ENCODE measurements at places on chromosomes 5 and 9. TPM values are rescaled to one million over a fixed set of nuclear protein-coding genes. Genes with fewer than 3 reads are reported as not detected.

- DNase-seq, result no peak
These were observed 308.6 kb downstream of the ADAMTS6 start for GRCh38 chr5:65173130-65173525.

DNA sequence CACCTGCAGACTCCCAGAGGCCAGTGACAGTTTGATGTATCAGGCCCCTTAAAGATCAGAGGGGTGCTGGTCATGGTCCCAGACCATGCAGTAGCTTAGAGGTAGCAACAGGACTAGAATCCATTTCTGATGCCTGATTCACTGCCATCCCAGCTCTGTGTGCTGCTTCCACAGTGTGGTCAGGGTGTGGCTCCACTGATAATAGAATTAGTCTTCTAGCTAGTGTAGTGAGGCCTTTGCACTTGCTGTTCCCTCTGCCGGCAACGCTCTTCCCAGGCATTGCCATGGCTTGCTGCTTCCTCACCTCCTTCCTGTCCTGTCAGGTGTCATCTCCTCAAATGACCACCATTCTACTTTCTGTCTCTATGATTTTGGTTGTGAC is 15.8 kb downstream of the PPARGC1B start:
- DNase-seq, result no peak

UBE2R2 gene
- total RNA-seq, result 43.6 TPM

DNA sequence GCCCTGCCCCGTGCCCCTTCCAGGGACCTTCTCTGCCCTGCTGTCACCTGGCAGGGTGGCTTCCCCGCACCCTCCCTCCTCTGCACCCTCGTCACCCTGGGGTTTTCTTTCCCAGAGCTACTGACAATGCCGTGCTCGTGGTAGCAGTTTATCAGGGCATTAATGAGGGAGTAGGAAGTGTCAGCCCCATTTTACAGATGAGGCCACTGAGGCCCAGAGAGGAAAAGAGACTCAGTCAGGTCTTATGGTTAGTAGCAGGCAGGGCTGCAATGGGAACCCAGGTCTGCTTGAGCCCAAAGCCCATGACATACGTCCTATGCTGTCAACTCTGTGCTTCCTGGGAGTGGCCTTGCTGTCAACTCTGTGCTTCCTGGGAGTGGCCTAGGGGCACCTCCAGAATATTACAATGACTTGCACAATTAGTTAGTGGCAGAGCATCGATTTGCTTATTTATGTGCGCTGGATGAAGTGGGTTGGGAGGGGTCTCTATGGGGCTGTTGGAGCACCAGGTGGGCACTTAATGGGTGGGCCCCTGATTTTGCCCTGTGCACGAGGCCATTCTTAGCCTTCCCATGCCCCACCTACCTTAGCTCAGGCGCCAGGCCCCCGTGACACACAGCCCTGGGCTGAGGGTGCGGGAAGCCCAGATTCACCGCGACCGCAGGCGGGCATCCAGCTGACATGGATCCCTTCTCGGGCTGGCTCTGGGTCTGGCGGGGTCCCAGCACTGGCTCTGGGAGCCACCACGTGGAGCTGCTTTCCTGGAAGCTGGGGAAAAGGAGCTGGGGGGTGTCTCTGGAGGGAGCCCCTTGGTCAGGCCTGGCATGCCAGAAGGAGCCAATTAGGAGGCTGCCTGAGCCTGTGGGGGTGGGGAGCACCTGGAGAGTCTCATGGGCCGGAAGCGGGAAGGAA is 82.0 kb upstream of the ORM1 start:
- DNase-seq, result no peak

DNA sequence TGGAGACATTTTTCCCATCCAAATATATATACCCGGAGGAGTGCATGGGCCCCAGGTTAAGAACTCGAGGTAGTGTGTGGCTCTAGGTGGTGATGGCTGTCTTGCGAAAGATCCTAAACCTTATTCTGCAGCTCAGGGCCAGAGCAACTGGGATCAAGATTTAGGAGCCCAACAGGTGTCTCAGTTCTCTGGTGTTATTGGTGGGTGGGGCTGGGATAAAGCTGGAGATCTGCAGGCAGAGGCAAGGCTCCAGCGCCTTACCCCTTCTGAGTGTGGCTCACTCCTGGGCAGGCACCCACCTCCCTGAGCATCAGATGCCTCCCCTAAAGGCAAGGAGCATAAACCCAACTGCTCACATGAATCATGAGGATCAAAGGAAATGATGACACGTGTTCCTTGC is 11.2 kb downstream of the UBE2QL1 start:
- DNase-seq, result peak; percentile 47

DNA sequence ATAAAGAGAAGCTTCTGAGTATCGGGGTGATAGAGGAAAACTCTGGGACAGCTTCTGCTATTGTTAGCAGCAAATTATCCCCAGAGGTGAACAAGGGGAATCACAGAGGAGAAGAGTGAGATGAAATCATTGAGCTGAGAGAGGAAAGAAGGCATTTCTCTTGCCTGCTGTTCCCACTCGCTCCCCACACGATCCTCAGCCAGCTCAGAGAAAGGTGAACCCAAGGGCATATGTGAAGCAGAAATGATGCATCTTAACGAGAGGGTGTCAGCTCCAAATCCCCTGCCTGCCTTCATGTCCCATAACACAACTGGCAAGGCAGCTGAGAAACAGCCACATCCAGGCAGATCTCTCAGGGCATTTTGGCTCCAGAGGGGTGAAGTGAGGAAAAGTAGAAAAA is 111.6 kb downstream of the BRINP1 start:
- DNase-seq, result no peak

TMEM215 gene
- not detected for total RNA-seq

DNA sequence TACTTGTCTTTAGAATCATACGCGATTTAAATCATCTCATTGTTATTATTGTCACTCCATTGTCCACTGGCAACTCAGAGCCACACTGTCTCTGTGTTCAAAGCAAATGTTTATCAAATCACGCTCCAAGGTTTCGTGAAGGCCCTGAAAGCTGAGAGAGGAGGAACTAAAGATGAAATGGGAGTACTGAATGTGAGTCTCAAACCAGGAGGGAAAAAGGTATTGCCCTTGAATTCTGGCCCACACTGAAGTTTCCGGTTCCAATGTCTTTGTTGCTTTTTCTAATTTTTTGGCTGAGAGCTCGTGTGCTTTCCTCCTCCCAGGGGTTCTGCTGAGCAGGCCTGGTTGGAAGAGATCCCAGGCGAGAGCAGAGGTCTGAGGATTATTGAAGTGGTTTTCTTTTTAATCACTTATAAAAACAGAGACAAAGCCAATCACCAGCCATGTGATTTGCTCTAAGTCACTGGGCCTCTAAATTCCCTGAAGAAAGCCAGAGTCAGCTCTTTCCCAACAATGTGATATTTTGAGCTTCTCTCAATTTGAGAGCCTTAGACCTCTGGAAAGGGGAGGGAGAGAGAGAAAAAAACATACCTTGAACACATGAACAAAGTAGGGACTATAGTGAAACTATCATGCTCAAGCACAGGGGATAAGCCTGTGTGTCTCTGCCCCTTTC is 420.8 kb upstream of the GRAMD2B start:
- no peak for DNase-seq

ZNF367 gene
- 0.71 TPM for total RNA-seq

DNA sequence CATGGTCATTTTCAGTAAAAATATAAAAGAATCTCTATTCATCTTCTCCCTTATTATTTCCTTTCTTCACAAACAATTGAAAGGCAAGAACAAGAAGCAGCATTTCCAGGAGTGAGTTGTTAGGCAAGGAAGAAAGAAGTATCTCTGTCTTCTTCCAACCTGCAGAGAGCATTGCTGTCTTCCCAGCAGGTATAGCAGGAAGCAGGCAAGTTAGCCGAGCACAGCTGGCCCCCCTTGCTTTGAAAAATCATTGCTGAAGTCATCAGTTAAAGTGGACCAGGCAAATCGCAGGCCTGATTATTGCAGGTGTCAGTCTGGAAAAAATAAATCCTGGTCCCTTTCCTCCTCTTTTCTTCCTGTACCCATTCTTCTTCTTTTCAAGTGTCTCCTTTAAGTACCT is 353.1 kb upstream of the BRINP1 start:
- DNase-seq, result no peak

- no peak for DNase-seq
These were observed 276.6 kb downstream of the ASTN2 start for GRCh38 chr9:117138231-117138630.

GRCh38 chr9:23556459-23556858 is 269.6 kb downstream of the ELAVL2 start:
- no peak for DNase-seq

GFPT2 gene
- 187 TPM for total RNA-seq

GRCh38 chr9:122086873-122087272 is 6.2 kb downstream of the TTLL11 start:
- DNase-seq, result no peak

GRCh38 chr5:52999344-52999949 is 10.3 kb downstream of the ITGA2 start:
- no peak for DNase-seq

CCNG1 gene
- total RNA-seq, result 82.7 TPM

GRCh38 chr9:7778851-7779600 is 20.6 kb downstream of the DMAC1 start:
- no peak for DNase-seq

GRCh38 chr5:133054697-133055471 is 3.1 kb downstream of the HSPA4 start:
- DNase-seq, result no peak

PCDHB8 gene
- 2.4 TPM for total RNA-seq

- peak; percentile 93 for DNase-seq
These were observed at the start of gene DOCK8 for GRCh38 chr9:214648-215493. Gene DOCK8, plus strand, starts transcription at chr9:214865. Its CDS starts 112 bp downstream, at chr9:214977.

- DNase-seq, result no peak
These were observed 149.5 kb upstream of the PHYKPL start for GRCh38 chr5:178381921-178382695.

IL7R gene
- 5.2 TPM for total RNA-seq

GRCh38 chr9:125744616-125745015 is 2.6 kb upstream of the PBX3 start:
- DNase-seq, result no peak

GRCh38 chr9:16371306-16371705 is 499.2 kb downstream of the BNC2 start:
- DNase-seq, result no peak

HAPLN1 gene
- not detected for total RNA-seq

DNA sequence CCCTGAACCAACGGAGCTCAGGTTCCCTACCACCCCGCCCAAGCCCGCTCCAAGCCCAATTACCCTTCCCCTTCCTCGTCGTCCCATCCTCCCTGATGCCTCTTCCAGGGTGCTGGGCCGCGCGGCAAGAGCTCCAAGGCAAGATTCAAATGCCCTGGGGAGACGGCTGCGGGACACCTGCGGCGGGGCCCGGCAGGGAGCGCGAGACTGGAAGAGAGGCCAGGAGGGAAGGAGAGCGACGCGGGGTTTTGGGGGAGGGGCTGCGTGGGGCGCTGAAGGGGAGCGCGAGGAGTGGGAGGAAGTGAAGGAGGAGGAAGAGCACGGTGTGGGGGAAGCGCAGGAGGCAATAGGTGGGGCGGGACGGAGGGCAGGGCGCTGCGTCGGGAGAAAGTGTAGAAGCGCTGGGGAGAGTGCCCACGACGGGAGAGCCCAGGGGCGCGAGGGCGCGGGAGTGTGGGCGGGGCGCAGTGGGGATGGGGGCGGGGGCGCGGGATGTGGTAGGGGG is 975 bp upstream of the NXNL2 start:
- no peak for DNase-seq

DNA sequence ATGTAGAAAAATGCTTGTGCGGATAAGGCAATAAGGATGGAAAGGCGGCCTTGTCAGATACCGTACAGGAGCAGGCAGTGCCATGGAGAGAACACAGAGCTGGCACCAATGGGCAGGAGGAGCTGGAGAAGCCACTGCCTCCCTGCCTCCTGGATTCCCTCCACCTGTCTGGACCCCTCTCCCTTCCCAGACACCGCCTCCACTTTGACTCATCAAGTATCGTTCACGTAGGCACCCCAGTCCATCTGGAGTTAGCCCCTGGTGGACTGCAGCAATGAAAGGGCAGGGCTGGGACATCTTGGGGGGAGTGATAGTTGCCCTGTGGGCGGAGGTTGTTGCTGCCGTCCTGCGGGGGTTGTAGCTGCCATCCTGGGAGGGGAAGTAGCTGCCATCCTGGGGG is 232.0 kb downstream of the ROR2 start:
- no peak for DNase-seq

DNA sequence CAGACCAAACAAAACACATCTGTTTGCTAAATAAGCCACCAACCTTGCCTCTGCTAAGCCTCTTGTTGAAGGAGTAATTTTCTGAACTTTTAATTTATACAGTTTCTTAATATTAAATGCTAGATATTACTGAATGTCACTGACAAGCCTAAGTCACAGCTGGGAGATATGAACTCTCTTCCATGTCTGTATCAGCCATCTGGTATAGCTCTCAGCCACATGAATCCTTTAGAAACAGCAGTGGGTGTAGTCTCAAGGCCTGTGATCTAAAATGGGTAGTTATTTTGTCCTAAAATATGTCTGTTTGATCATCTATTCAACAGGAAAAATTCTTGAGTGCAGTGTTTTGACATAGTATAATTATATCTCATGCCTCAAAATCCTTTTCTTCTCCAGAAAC is 97.2 kb downstream of the CAMK4 start:
- DNase-seq, result no peak

DNA sequence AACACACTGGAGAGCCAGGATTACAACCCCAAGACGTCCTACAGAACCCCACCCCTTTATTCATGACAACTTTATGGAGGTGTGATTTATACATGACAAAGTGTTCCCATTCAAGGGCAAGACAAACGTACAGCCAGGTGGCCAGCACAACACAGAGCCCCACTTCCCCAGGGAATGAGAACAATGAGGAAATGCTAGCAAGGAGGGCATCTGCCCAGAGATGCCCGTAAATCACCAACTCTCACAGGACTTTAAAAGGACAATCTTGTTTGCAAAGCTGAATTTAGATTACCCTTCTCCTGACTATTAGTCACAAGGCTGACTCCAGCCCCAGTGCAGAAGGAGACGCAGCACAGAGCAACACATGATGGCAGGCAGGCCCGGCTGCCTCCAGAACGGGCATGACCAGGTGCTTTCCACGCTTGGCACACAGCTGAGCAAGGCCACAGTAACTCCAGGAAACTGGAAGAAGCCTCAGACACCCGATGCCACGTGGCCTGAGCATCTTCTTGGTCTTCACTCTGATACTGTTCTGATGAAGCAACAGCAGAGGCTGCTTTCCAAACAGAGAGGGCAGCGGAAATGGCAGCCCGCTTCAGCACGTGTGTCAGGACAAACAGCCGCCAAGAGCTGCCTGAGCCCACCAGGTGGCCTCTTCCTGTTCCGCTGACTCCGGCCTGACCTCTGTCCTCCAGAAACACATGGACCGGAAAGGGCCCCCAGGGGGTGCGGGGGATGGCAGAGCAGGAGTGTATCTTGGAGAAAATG is 51.4 kb downstream of the ROR2 start:
- DNase-seq, result no peak

- DNase-seq, result no peak
These were observed 2.8 kb downstream of the MGAT4B start for GRCh38 chr5:179803651-179804554.

TAF1L gene
- not detected for total RNA-seq
